ENCODE measurements at places on chromosomes 1 and 21.

DNA sequence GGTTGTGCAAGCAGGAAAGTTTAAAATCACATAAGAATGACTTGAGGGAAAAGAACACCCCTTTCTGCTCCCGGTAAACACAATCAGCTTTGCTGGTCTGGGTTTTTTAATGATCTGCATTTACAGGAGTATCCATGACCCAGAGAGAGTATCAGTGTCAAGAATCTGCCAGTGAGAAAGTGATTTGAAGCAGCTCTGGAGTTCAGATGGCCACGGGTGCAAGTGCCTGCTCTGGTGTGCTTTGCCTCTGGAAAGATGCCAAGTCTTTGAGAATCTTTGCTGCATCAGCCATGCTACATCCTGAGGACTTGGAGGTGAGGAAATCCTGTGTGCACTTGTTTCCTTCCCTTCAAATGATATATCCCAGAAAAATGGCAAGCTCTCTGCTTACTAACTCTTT, 18.6 kb upstream of the MYSM1 start:
- DNase-seq: no peak

GRCh38 chr1:185849014-185849413, 114.8 kb downstream of the HMCN1 start:
- no peak for DNase-seq

DNA sequence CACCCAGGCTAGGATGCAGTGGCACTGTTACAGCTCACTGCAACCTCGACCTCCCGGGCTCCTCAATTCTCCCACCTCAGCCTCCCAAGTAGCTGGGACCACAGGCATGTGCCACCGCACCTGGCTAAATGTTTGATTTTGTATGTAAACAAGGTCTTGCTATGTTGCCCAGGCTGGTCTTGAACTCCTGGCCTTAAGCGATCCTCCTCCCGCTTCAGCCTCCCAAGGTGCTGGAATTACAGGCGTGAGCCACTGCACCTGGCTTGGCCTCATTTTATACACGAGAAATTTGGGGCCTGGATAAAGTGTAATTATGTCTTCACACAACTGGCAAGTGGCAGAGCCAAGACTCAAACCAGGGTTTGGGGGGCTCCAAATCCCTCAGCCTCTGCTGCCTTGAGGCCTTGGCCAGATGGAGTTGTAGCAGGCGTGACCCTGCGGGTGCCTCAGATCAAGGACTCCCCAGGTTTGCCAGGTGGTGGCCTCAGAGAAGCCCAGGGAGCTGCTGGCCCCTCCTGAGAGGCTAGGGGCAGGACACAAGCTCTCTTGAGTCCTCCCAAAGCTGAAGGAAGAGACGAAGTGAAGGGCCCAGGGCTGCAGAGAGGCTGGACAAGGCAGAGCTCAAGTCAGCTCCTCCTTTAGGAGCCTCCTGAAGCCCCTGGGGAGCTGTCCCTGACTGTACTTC, 61.7 kb downstream of the MDM4 start:
- no peak for DNase-seq

- no peak for DNase-seq
These were observed 3.2 kb downstream of the GBP7 start for GRCh38 chr1:89172468-89173143.

- DNase-seq: no peak
These were observed 135.4 kb downstream of the NTNG1 start for GRCh38 chr1:107276247-107276646.

- DNase-seq: no peak
These were observed 22.0 kb downstream of the NSL1 start for GRCh38 chr1:212769459-212770167.

- no peak for DNase-seq
These were observed 15.9 kb upstream of the S1PR1 start for GRCh38 chr1:101220906-101221305.

DNA sequence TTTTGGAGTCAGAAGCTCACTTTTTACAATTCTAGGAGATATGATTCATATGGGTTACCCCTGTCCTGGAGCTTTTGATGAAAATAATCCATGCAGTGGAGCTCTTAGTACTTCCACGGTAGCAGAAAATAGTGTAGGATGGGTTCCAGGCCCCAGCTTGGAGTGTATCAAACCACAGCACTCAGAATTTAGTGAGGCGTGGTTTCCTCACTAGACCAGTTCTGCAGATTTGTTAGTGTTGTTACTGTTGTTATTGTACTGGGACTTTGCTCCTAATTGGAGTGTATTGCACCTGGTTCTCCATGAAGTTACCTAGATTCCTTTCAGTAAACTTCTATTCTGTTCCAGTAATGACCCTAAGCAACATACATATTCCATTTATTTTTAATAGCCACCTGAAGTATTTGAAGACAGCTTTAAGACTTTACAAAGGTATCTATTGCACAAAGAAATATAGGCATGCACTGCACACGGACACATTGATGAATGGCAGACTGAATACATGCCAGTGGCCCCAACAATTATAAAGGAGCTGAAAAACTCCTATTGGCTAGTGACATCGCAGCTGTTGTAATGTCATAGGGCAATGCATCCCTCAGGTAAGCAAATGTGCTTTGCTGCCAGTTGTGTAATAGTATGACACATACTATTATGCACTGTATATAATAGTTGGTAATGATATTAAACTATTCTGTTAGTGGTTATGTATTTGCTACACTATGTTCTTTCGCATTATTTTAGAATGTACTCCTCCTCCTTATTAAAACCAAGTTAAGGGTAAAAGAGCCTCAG, 1058.0 kb downstream of the KCNT2 start:
- no peak for DNase-seq

- DNase-seq: no peak
These were observed 10.5 kb downstream of the MAEL start for GRCh38 chr1:166999500-167000055.

DNA sequence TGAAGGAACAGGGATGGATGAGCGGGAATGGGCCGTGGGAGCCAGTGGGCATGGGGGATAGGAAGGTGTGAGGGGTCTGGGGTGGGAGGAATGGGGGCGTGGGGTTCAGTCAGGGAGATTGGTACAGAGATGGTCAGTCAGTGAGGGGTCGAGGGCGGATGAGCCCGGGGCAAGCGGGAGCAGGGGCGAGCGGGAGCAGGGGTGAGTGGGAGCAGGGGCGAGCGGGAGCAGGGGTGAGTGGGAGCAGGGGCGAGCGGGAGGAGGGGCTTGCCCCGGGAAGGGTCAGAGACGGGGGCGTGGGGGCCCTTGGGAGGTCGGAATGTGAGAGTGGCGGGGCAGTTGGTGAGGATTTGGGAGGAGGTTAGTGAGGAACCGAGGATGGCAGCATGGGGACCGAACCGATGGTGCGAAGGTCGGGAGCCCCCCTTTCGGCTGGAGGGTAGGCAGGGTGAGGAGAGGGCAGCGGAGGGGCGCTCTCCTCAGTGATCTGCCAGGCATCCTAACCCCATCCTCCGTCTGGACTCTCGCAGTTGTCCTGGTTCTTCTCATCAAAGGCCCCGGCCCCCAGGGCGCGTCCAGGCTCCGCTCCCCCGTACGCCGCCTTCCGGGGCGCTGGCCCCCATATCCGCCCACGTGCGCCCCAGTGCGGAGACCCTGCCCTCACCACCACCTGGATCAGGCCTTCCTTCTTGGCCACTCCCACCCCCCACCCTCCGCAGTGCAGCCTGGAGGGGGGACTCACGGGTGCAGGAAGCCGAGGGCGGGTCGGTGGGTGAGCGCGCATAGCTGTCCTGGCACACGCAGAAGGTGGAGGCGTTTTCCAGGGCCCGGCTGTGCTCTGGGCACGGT, 11.2 kb downstream of the EPHA10 start:
- no peak for DNase-seq

GRCh38 chr1:182621906-182622305, 17.7 kb upstream of the RGS16 start:
- no peak for DNase-seq

GRCh38 chr1:92488832-92489231, 2.1 kb upstream of the GFI1 start:
- no peak for DNase-seq

GRCh38 chr21:20631633-20632032, 366.6 kb upstream of the NCAM2 start:
- DNase-seq: no peak

DNA sequence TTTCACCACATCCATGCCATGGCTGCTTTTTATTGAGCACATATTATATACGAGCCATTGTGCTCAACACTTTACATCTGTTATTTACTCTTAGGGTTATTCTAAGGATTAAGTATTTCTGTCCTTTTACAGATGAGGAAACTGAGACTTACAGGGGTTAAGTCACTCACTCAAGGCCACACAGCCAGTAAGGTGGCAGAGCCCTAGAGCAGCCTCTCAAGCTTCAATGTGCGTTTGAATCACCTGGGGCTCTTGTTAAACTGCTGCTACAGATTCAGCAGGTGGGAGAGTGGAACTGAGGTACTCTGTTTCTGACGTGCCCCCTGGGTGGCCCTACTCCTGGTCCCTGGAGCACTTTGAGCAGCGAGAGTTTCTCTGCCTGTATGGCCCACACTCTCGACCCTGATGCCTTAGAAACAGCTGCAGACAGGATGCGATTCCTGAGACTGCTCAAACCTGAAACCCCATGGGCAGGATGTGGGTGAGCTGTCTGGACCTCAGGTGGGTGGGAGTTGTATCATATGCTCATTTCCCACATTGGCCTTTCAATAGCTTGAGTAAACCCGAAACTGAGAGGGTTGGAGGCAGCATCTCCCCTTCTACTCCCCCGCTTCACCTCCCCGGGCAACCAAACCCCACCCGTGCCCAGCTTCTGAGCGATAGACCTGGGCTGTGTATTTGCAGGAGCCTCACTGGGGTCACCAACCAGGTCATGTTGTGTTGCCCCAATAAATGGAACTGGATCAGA, 59.3 kb downstream of the MAN1C1 start:
- no peak for DNase-seq

DNA sequence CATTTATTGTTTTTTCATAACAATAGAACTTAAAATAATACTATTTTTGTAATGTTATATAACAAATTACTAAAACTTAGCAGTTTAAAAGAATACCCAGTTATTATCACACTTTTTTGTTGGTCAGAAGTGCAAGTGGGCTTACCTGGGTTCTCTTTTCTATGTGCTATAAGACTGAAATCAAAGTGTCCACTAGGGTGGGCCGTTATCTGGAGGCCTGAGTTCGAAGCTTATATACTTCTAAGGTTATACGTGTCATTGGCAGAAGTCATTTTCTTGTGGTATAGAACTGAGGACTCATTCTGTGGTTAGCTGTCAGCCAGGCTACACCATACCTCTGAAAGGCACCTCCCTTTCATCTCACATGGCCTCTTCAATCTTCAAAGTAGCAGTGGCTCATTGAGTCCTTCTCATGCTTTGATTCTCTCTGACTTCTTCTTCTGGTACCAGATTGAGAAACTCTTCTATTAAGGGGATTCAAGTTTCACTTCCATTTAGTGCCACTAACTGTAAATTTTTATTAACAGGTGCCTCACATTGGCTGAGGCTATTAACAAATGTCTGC, 414.3 kb downstream of the AMY1C start:
- DNase-seq: no peak
